ENCODE measurements at places on chromosomes 1 and 21. TPM values are rescaled to one million over a fixed set of nuclear protein-coding genes. Genes with fewer than 3 reads are reported as not detected.

TFF3 gene
- 16.3 TPM for polyA plus RNA-seq

RPS8 gene
- polyA plus RNA-seq = 3,252 TPM

FAM43B gene
- 0.85 TPM for polyA plus RNA-seq

MANEAL gene
- 5.5 TPM for polyA plus RNA-seq

CYP4A11 gene
- polyA plus RNA-seq = 0.20 TPM

SPRR2B gene
- not detected for polyA plus RNA-seq

IL22RA1 gene
- polyA plus RNA-seq = 0.32 TPM

RRP1 gene
- polyA plus RNA-seq = 28.0 TPM
